CD8-positive, alpha-beta memory T cell (primary cell): ENCODE measurements at places on chromosomes 13 and 19. TPM values are rescaled to one million over a fixed set of nuclear protein-coding genes. Genes with fewer than 3 reads are reported as not detected.

DNA sequence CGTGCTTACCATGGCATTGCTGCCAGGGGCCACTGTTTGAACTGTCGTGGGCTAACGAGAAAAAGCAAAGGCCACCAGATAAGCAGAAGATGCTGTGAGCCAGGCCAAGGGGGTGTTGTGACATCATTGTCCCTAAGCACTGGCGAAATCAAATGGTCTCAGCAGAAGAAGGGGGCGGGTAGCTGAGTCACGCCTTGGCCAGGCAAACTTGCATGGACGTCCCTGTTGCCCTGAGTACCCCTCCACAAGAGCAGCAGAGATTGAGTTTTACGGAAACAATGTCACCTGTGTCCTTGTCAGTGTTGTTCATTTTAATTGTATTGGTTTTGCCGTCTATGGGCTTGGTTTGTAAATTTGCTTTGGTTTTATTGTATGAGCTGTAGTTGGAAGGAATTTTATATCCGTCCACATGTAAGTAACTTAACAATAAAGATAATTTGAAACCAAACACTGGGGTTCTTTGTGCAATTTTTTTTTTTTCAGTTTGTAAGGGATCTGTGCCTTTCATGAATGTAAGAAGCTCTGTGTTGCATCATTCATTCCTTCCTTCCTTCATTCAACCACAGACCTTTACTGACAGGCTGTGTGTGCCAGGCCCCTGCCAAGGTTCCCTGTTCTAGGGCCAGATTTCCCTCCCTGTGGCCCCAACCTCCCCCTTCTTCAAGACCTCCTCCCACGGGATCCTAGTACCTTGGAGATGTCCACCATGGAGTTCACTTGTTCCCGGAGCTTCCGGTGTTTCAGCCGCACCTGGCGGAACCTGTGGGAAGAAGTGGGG, 12.3 kb downstream of the KCNN4 start:
- no peak overlapping the region for H3K4me3 ChIP-seq
- no peaks in the 10 kb centered on the region for H3K27me3 ChIP-seq

DNA sequence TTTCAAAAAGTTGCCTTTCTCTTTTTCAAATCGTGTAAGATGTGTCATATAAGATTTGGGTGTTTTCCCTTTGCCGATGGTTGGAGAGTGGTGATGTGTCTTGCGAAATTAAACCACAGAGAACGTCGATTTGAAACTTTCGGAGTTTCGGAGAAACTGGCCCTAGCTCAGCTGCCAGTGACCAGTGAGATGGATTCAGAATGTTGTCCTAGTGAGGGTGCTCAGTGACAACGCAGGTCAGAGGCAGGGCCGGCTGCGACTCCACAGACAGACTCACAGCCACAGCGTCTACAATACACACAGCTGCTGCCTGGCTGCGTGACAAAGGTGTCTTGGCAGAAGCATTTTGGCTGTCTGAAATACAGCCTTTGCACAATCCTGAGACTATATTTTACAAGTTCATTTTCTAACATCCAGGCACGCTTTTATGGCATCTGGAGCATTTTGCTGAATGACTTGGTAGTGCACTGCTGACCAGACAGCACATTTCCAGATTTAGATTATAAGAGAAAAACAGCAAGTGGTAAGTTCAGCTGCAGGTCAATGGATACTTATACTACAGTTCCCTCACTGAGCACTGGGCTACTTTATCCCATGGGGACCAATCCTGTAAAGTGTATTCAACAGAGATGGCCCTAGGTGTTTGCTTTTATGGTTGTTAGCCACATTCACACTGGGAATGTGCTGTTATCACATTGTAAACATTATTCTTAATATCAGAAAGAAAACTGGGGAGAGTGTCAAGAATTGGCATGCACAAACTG, 207.5 kb downstream of the KCNRG start:
- H3K36me3 ChIP-seq = no peaks in the 10 kb centered on the region
- no peak overlapping the region for H3K27ac ChIP-seq
- peaks cover 7% of the 10 kb centered on the region for H3K4me1 ChIP-seq
- no peaks in the 10 kb centered on the region for H3K27me3 ChIP-seq
- peak overlapping the region; percentile 14 for H3K4me3 ChIP-seq

DNA sequence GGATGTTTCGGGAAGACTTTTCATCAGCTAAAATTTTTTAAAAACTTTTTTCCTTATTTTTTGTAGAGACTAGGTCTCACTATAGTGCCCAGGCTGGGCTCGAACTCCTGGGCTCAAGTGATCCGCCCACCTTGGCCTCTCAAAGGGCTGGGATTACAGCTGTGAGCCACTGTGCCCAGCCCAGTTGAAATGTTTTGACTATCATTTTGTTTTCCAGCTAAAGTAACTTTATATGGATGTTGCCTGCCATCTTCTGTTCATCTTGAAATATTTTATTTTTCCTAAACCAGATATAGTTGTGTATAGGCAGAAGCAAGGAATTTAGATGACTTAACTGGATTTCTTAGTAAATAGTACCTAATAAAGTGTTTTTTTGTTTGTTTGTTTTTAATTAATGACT, 7.0 kb downstream of the CAB39L start:
- no peaks in the 10 kb centered on the region for H3K4me1 ChIP-seq
- H3K36me3 ChIP-seq = no peaks in the 10 kb centered on the region
- H3K4me3 ChIP-seq = no peak overlapping the region
- no peak for DNase-seq

- no peaks in the 10 kb centered on the region for H3K36me3 ChIP-seq
- no peak for DNase-seq
- no peak overlapping the region for H3K27ac ChIP-seq
- H3K4me1 ChIP-seq = peaks cover 20% of the 10 kb centered on the region
- no peaks in the 10 kb centered on the region for H3K27me3 ChIP-seq
- no peak overlapping the region for H3K4me3 ChIP-seq
Measured at GRCh38 chr13:97977982-97978381, 24.5 kb downstream of the IPO5 start.

- no peaks in the 10 kb centered on the region for H3K27me3 ChIP-seq
Measured at GRCh38 chr13:74625541-74625940, 491.3 kb upstream of the KLF12 start.

DNA sequence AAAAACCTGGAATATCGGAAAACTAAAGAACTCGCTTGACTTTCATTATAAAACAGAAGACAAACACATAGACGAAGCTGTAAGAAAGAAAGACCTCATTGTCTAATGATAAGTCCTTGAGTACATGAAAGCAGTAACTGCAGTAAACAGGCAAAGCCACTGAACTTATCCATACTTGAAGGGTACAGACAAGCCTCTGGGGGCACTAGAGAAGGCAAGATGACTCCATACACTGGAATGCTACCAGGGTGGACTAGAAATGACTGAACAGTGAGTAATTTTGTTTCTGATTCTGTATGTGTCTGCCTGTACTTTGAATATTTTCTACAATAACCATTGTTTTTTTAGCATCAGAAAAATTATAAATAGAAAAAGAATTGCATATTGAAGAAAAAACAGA, 507.9 kb downstream of the UQCRFS1 start:
- no peaks in the 10 kb centered on the region for H3K36me3 ChIP-seq
- H3K27me3 ChIP-seq = no peaks in the 10 kb centered on the region
- no peaks in the 10 kb centered on the region for H3K4me1 ChIP-seq
- no peak overlapping the region for H3K4me3 ChIP-seq

- H3K27me3 ChIP-seq = no peaks in the 10 kb centered on the region
- no peak overlapping the region for H3K27ac ChIP-seq
- no peak for DNase-seq
- H3K4me1 ChIP-seq = no peaks in the 10 kb centered on the region
- no peak overlapping the region for H3K4me3 ChIP-seq
Measured at GRCh38 chr13:73194310-73194709, 135.5 kb downstream of the KLF5 start.

DNA sequence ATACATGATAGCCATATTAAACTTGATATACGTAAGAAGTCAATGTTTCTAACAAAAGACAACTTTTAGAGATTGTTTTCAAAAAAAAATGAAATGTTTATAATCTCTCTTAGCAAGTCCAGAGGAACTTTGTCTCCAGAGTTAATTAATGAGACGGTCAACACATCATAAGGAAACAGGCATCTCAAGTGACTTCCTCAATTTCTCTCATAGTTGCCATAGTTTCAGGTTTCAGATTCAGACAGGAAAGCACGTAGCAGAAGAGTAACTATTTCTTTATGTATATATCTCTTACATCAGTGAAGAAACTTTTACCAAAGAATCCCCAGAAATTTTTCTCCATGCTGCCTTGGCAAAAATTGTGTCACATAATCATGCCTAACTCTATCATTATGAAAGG, 159.6 kb upstream of the ATXN8OS start:
- H3K27me3 ChIP-seq = no peaks in the 10 kb centered on the region
- H3K4me3 ChIP-seq = no peak overlapping the region
- H3K27ac ChIP-seq = no peak overlapping the region
- no peak for DNase-seq
- no peaks in the 10 kb centered on the region for H3K4me1 ChIP-seq
- no peaks in the 10 kb centered on the region for H3K36me3 ChIP-seq

DNA sequence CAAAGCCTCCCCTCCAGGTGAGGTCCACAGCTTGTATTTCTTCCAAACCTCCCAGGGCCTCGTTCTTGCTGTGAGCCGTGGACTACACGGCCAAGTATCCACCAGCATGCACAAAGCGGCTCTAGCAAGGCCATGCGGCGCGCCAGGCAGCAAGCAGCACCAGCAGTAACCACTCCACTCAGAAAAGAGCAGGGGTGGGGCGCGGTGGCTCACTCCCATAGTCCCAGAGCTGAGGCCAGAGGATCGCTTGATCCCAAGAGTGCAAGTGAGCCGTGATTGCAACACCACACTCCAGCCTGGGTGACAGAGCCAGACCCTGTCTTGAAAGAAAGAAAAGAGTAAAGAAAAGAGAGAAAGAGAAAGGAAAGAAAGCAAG, 4.7 kb downstream of the CCDC8 start:
- DNase-seq = no peak
- H3K36me3 ChIP-seq = no peaks in the 10 kb centered on the region

DNA sequence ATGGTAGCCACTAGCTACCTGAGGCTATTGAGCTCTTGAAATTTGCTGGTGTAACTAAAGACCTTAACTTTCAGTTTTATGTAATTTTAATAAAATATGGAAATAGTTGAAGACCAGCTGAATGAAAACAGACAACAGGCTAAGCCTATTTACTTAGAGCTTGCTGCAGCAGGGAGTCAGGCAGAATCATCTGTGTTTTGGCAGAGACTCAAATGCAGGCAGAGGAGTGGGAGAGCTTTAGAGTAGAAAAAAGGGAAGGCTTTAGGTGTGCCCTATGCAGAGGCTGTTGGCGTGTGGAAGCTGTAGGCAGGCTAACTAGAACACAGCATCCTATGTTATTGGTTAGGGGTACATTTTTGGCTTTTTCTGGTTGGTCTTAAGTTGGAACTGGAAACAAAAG, 304.9 kb upstream of the NBEA start:
- no peaks in the 10 kb centered on the region for H3K27me3 ChIP-seq
- H3K4me3 ChIP-seq = no peak overlapping the region
- no peaks in the 10 kb centered on the region for H3K36me3 ChIP-seq
- H3K4me1 ChIP-seq = no peaks in the 10 kb centered on the region
- H3K27ac ChIP-seq = no peak overlapping the region

DNA sequence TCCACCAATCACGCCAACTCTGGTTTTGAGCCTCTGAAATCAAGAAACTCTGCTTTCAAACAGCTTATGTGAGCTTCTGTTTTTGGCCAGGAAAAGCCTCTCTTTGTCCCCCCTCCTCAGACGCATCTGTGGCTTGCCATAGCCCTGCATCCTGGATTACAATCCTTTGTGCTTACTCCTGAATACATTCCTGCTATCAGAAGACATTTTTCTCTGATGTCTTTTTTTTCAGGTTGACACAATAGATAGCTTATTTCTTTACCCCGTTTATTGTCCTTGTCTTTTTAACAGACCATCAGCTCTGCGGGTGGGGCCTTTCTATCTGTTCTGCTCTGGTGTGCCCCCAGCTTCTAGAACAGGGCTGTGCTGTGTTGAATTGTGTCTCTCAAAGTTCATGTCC, 11.0 kb downstream of the PNMA8B start:
- H3K27me3 ChIP-seq = peaks cover 34% of the 10 kb centered on the region
- peaks cover 14% of the 10 kb centered on the region for H3K4me1 ChIP-seq
- H3K27ac ChIP-seq = no peak overlapping the region

DNA sequence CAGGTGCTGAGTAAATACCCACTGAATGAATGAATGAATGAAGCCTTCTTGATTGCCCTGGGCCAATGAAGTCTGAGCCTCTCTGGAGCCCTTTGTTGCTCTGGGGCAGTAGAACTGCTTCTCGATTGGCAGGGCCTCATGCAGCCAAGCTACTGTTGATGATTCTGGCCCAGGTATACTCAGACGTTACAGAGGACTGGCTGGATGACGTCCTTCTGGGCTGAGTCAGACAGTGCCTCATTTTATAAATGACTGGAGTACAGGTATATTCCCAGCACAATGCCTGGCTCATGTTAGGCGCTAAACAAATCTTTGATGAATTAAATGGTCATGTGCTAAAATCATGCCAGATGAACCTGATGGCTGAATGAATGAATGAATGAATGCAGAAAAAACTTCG, 243.8 kb upstream of the MAB21L1 start:
- H3K36me3 ChIP-seq = no peaks in the 10 kb centered on the region
- no peak overlapping the region for H3K27ac ChIP-seq
- no peaks in the 10 kb centered on the region for H3K27me3 ChIP-seq
- H3K4me3 ChIP-seq = no peak overlapping the region
- DNase-seq = no peak

DNA sequence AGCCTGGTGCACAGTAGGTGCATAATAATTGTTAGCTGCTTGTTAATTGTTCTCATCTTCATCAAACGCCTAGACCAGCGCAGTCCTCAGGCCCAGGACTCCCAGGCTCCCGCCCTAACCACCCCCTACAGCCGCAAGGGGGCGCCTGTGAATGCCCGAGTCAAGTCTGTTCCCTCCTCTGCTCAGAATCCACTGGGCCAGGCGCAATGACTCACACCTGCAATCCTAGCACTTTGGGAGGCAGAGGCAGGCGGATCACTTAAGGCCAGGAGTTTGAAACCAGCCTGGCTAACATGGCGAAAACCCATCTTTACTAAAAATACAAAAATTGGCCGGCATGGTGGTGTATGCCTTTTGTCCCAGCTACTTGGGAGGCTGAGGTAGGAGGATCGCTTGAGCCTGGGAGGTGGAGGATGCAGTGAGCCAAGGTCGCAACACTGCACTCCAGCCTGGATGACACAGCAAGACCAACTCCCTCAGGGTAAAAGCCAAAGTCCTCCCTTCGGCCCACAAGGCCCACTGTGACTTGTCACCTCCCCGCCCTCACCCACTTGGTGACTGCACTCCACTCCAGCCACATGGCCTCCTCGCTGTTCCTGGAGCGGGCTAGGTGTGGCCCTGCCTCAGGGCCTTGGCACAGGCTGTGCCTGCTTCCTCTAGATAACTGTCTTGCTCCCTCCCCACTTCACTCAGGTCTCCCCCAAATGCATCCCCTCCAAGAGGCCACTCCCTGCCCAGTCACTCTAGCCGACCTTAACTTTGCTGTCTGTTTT, 9.1 kb downstream of the ZNF653 start:
- H3K36me3 ChIP-seq = no peaks in the 10 kb centered on the region
- H3K27me3 ChIP-seq = no peaks in the 10 kb centered on the region
- H3K4me1 ChIP-seq = no peaks in the 10 kb centered on the region
- DNase-seq = peak; percentile 42
- H3K27ac ChIP-seq = no peak overlapping the region

Gene DENND1C
- 55.1 TPM for total RNA-seq

Gene APC2
- total RNA-seq = 0.09 TPM

Gene GPC5
- total RNA-seq = 0.39 TPM

Gene LSM7
- total RNA-seq = 163 TPM

Gene PRR22
- total RNA-seq = 8.2 TPM

Gene C5AR2
- 0.22 TPM for total RNA-seq
